T47D (cell line): ENCODE measurements at places on chromosomes 7 and 10.

- no peak for DNase-seq
Measured at GRCh38 chr10:14911801-14912200, 33.1 kb downstream of the SUV39H2 start.

- DNase-seq: no peak
Measured at GRCh38 chr7:67618556-67619162, 622.0 kb downstream of the TYW1 start.

DNA sequence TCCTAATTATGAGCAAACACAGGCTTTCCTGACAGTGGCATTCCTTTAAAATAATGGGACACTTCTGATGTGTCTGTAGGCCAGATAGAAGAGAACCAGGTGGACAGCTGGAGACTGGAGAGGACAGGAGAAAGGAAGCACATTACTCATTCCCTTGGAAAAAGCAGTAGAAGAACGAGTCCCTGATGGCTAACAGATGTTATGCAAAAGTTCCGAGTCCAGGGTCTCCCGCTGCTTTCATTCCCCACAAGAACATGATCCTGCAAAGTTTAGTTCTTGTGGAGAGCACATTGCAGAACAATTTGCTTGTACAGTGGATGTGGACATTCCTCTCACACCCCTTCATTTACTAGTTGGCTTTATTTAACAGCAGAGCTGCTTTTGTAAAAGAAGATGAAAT is 137.6 kb downstream of the GPAM start:
- no peak for DNase-seq

- DNase-seq: no peak
Measured at GRCh38 chr7:141920281-141920680, 4.1 kb downstream of the OR9A4 start.

- no peak for DNase-seq
Measured at GRCh38 chr7:142104550-142105527, 6.7 kb upstream of the MGAM2 start.

- DNase-seq: peak; percentile 30
Measured at GRCh38 chr10:7773845-7774801, 13.7 kb downstream of the KIN start.
